ENCODE measurements at places on chromosomes 4 and X. TPM values are rescaled to one million over a fixed set of nuclear protein-coding genes. Genes with fewer than 3 reads are reported as not detected.

DNA sequence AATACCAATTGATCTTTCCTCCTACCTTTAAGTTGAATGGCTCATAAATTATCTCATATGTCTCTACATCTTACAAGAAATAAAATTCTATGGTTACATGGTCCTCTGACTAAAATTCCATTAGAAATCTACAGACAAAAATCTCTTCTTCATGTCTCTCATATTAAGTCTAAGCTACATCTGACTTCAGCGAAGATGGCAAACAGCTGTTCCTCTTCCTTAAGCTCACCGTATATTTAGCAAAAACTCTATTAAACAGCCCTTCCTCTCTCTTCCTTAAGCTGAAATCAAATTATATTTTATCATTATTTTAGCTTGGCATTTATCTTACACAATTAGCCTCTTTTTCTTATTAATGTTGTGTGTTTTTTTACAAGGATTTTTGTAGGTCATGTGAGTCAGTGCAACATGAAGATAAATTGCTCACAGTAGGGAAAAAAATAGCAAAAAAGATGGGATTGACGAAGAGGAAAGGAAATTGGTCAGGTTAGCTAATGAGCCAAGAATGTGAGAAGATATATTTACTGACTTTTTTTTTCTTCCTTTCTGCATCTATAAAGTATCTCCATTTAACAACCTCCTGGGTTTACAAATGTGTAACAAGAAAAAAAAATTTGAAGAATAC, 2412.8 kb downstream of the ARAP2 start:
- no peak for DNase-seq

GRCh38 chrX:86263526-86263925, 115.3 kb downstream of the DACH2 start:
- DNase-seq, result no peak

C1QTNF7 gene
- not detected for total RNA-seq

FRMD7 gene
- not detected for total RNA-seq

CWH43 gene
- total RNA-seq, result 0.50 TPM

DNA sequence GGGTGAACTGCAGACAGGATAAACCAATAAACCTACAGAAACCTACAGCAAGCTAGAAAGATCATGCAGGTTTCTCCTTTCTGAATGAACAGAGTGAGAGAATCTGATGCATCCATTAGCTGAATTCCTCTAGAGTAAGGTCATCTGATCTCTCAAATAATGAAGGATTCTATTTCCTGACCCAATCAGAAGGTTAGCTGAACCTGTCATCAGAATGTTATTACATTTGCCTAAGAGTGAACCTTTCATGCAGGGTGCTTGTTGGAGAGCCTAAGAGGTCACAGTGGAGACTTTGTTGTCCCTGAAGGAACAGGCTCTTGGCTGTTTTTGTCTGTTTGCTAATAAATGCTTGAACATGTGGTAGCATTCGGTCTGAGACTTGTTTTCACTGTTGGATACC, 24.0 kb downstream of the MEPE start:
- no peak for DNase-seq

GRCh38 chrX:24890677-24891076, 125.1 kb downstream of the ARX start:
- peak; percentile 55 for DNase-seq

- DNase-seq, result no peak
These were observed 37.9 kb upstream of the GALNT7 start for GRCh38 chr4:173130687-173131086.

- no peak for DNase-seq
These were observed 332.5 kb downstream of the C4orf33 start for GRCh38 chr4:129428454-129428853.

DDX60 gene
- total RNA-seq, result 5.5 TPM

GRCh38 chrX:69133921-69134542, 31.2 kb downstream of the PJA1 start:
- DNase-seq, result peak; percentile 61

- DNase-seq, result no peak
These were observed 33.0 kb downstream of the GEMIN8 start for GRCh38 chrX:13996650-13997049.

- DNase-seq, result peak; percentile 88
These were observed 28.7 kb downstream of the INPP4B start for GRCh38 chr4:142817442-142817841.

GRCh38 chr4:43133566-43133965, 241.1 kb downstream of the GRXCR1 start:
- DNase-seq, result peak; percentile 17

GRCh38 chr4:146049802-146050201, 111.2 kb upstream of the ZNF827 start:
- DNase-seq, result no peak

ZDHHC9 gene
- total RNA-seq, result 32.0 TPM

- DNase-seq, result peak; percentile 45
These were observed 152.3 kb upstream of the PRDX4 start for GRCh38 chrX:23515028-23515427.

DNA sequence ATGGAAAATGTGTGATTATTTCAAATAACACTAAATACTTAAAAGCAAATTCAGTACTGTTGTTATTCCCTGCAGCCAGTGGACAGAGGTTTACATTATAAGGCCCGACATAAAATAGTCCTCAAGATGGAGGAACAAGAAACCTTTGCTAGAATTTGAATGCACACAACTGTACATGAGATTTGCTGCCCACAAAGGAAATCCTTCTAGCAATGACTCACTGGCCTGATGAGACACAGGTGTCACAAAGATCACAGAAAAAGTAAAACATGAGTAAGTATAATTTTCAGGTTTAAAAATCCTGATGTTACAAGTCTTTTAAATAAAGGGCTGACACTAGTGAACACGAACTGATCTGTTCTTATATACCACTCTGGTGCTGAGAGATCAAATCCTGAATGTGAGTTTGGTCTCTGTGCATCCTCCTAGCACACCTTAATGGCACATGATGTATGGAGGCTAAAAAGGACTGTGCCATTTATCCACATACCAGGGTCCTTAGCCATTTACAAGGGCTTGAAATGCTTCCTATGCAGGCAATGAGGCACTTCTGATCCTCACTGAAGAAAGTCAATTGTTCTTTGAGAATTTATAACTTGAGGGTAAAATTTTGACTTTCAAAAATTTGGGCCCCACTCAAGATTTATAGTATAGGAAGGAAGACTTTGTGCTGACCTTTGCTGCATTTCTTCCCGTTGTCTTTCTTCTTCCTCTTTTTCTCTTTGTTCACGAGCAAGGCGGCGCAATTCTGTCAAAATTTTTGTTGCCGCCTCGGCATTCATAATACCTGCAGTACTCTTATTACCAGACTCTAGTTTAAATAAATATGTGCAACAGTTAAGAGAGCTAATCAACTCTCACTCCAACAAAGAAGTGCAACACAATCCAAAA, 23.0 kb downstream of the MAP7D3 start:
- DNase-seq, result no peak

DNA sequence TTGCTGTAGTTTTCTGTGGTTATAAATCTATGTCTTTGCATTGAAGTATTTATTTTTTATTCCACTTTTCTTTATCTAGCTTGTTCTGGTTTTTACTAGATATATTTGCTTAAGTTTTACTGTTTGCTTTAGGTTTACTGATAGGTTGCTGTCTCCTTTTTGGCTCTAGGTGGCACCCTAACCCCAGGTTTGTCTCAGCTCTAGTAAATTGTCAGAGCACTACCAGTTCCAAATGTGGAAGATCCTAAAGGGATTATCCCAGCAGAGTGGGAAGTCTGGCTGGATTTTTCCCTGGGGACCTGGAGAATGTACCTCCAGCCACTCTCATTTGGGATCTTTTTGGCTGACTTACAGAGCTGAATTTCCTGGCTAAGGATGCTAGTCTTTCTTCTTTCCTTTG, 106.1 kb downstream of the PBDC1 start:
- DNase-seq, result peak; percentile 29

ZNF157 gene
- 0.27 TPM for total RNA-seq

DNA sequence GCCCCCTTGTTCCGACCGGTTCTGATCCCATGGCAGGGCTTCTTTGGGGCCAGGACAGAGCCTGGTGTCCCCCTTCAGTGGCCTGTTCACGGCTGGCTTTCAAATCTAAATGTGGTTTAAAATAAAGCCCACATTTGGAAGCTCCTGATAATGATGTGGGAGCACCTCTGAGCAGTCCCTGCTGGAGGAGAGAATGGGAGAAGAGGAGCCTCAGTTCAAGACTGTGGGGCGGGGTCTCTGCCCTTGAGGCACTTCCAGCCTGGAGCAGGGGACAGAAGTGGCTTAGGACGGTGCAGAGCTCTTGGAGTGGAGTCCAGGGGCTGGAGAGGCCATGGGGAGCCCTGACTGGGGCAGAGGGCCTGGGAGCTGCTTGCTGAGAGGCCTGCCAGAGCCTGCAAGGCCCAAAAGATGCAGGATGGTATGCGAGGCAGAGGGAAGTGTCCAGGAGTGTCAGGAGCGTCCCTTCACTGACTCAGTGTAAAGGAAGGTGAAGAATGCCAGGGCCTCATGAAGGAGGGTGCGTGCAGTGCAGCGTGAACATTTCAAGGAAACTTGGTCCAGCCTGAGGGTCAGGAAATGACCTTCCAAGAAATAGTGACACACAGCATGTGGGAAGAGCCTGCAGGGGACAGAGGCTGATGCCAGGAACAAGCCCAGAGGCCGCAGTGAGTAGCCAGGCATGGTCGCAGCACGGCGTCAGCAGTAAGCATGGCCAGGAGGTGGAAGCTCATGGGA, 21.1 kb upstream of the TADA2B start:
- DNase-seq, result peak; percentile 69

DNA sequence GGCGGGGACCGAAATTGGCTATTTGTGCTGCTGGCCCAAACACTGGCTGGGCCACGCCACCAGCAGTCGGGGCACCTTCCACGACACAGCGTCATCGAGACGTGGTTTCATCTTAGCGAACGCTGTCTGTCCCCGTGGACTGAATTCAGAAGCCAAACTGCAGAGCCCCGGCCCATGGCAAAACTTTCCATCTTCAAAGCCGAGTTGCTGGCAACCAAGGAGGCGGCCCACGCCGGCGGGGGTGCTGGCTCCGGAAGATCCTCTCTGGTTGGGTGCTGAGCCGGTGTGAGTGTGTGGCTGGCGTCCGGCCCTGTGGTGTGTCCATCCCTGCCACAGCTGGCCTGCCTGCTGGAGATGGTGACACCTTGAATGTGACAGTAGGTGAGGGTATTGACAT, 96.6 kb upstream of the ADRA2C start:
- DNase-seq, result no peak

DNA sequence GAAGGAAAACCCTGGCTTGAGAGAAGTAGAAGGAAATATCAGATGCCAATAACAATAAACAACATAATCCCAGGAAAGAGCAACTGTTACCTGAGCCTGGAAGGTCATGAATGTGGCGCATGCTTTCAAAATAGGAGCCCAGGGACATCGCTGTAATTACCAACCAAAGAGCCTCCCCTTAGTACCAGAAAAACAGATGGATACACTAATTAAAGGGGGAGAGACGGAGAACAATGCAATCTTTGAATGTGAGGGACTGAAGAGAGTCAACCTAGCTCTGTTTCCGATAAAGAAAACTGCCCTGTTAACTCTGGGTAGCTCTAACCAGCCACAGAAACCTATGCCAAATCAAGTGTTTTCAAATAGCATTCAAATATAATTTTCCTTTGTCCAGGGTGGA, 161.4 kb downstream of the ENOX2 start:
- DNase-seq, result no peak

DCAF4L1 gene
- total RNA-seq, result 0.17 TPM

SHROOM2 gene
- total RNA-seq, result 2.4 TPM

DNA sequence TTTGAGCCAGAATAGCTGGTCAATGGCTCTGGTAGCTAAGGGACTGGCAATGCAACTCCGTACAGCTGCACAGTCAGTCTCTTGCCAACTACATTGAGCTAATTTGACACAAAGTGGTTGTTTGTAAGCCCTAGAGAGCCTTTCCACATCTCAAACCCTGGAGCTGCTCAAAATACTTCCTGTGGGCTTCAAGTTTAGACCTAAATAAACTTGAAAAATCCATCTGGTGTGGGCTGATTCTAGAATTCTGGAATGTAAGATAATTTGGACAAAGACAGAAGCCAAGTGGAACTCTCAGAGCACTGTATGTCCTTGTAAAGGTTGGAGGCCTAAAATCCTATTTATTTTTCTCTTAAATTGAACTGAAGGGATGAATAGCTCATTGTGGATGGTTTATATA, 380.8 kb downstream of the SPRY1 start:
- no peak for DNase-seq

DNA sequence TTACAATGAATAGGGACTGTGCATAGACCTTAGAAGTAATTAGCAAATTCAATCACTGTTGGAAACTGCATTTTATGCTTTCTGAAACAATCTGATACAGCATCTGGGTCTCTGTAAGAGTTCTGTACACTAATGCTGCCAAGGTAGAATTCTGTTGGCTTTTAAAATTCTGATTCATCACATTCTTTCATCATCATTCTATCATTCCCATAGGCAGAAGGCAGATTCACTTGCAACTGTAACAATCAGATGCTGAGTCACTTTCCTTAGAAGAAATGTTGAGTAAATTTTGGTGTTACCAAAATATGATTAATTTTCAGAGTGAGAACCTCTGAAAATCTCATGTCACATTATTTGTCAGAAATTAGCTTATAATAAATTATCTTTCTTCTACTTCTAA, 267.2 kb downstream of the MAPK10 start:
- peak; percentile 66 for DNase-seq

NDNF gene
- total RNA-seq, result not detected

- peak; percentile 67 for DNase-seq
These were observed 18.7 kb downstream of the FAM184B start for GRCh38 chr4:17762726-17763125.

GRCh38 chr4:158799013-158799770, 30.4 kb downstream of the FNIP2 start:
- no peak for DNase-seq

GRCh38 chr4:76584241-76585152, 149.5 kb downstream of the SHROOM3 start:
- no peak for DNase-seq

DNA sequence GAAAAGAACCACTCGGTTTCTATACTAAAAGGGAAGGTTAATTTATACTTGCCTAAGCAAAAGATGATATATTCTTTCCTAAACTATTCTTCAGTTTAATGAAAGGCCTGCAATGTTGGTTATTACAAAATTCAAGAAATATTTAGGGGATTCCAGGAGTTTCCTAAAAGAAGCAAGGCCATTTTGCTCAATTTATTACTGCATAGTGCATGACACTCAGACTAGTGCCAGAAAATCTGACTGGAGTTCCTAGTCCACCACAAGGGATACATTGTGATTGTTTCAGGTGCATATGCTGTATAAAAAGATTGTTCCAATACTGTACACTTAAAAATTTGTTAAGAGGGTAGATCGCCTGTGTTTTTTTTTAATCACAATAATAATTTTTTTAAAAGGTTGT, 78.7 kb downstream of the CAPN6 start:
- DNase-seq, result no peak

- no peak for DNase-seq
These were observed 69.2 kb downstream of the STK32B start for GRCh38 chr4:5120468-5120867.

DNA sequence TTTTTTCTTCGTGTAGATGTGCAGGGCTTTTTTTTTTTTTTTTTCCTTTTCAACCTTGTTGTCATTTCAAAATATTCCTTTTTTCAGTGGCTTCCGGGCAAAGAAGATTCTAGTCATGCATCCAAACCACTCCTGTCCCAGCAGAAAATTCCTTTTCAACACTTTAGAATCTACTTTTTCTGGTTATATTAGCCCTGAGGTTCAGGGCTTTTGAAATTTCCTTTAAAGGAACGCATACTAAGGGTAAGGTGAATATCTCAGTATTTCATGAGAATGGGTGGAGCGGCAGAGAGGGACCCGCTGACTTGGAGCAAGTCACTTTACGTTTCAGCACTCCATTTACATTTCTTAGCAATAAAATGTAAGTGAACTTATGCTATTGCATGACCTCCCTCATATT, 15.6 kb upstream of the TENM3 start:
- no peak for DNase-seq

GRCh38 chr4:87916626-87917025, 58.9 kb upstream of the SPP1 start:
- no peak for DNase-seq

KDR gene
- 0.49 TPM for total RNA-seq

KLB gene
- total RNA-seq, result not detected

AKAP4 gene
- not detected for total RNA-seq
